NCI-H446 treated with DMSO at 0.1 percent for 48 hours (cell line): ENCODE measurements at places on chromosomes 2 and 18.

GRCh38 chr2:111994042-111994441, 61.0 kb upstream of the TMEM87B start:
- DNase-seq: no peak

GRCh38 chr18:42281124-42281523, 326.1 kb downstream of the PIK3C3 start:
- no peak for DNase-seq

GRCh38 chr2:132883430-132883829, 213.4 kb upstream of the LYPD1 start:
- no peak for DNase-seq

DNA sequence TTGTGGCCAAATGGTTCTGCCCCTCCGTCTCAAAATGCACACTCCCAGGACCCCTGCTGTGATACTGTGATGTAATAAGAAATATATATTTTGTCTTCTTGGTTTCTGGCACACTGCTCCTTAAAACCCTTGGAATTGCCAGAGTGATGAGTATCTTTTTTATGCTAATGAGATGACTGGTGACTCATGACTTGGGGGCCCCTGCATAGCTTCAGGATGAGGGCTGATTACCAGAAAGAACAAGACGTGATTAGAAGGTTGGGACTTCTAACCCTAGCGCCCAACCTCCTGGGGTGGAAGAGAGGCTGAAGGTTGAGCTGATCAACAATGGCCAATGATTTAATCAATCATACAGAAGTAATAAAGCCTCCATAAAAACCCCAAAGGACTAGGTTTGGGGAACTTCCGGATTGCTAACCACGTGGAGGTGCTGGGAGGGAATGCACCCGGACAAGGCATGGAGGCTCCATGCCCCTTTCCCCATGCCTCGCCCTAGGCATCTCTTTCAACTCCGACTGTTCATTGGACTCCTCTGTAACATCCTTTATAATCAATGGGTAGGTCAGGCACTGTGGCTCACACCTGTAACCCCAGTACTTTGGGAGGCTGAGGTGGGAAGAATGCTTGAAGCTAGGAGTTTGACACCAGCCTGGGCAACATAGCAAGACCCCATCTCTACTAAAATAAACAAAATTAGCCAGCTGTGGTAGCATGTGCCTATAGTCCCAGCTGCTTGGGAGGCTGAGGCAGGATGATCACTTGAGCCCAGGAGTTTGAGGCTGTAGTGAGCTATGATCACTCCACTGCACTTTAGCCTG, 89.1 kb downstream of the HS1BP3 start:
- no peak for DNase-seq

DNA sequence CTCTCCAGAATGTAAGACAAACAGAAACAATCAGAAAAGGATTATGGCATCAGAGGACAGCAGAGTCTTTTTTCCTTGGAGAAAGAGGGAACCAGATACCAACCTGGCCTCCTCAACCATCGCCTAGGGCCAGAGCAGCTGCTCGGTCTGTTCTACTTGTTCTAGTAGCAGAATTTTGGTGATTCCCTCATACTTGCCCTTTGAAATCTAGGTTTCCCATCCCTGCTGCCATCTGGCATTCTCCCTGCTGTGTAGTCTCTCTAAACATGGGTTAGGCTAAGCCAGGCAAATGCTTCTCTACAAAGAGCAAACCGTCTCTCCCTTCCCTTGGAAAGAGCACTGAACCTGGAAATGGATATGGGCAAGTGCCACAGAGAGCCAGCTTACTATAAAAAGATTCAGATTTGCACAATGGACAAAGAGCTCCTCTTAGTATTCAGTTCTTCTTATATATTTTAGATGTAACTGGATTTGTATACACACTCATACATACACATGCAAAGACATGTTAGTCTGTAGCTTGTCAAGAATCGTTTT, 208.6 kb upstream of the ST6GAL2 start:
- no peak for DNase-seq

DNA sequence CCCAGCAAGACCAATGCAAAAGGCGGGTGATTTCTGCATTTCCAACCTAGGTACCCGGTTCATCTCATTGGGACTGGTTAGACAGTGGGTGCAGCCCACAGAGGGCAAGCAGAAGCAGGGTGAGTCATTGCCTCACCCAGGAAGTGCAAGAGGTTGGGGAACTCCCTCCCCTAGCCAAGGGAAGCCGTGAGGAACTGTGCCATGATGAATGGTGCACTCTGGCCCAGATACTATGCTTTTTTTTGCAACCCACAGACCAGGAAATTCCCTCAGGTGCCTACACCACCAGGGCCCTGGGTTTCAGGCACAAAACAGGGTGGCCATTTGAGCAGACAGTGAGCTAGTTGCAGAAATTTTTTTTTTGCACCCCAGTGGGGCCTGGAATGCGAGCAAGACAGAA, 662.6 kb upstream of the ACVR2A start:
- DNase-seq: no peak

DNA sequence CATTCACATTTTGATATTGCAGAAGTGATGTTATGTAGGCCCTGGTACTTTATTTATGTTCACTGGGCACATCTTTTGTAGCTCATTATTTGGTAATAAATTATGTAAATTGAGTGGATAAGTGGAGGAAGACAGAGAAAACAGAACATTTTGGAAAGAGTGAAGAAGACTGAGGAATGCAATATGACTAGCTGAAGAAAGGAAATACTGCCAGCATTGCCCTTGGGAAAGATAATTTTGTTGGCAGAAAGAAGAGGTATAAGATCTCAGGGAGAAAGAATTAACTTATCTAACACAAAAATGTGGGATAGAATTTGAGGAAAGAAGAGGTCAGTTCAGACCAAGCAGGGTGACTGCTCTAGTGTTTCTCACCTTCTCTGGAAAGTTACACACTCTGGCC, 118.8 kb downstream of the TTC27 start:
- DNase-seq: no peak

GRCh38 chr2:197978971-197979370, 174.6 kb downstream of the PLCL1 start:
- DNase-seq: no peak

GRCh38 chr2:174328961-174329715, 5.6 kb upstream of the SP9 start:
- DNase-seq: no peak

GRCh38 chr2:32237996-32238395, 26.7 kb downstream of the NLRC4 start:
- no peak for DNase-seq

GRCh38 chr2:70381821-70382220, 80.0 kb upstream of the FAM136A start:
- no peak for DNase-seq

DNA sequence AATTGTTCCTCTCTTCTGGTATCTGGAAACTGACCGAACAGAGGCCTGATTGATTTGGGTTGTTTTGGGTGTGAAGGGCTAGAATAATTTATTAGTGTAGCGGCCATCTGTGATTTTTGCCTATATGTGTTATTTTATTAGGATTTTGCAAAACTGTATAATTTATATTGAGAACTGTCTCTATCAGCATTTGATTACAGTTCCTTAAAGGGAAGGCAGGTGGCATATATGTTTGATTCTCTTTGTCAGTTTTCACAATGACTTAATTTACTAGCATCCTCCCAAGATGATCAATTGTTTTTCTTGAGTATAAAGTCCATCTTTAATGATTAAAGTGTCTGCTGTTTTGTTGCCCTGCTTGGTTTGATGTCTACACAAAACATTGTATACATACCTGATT, 4.5 kb downstream of the NBEAL1 start:
- no peak for DNase-seq

DNA sequence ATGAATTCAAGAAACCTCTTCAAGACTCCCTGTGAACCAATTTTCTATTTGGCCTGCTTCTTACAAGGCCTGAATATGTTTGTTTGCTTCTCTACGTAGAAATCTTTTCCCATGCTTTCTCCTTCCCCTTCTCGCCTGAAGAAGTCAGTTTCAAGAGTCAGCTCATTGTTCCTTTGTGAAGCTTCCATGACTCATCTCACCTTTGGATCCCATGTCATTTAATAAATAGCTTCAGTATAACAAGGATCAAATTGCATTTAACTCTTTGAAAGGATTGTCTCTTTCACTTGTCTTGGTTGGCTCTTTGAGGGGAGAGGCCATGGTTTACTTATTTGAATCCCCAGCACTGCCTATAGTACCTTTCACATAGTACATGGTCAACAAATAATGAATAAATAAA, 28.4 kb downstream of the CPS1 start:
- DNase-seq: no peak

GRCh38 chr2:173054466-173054865, 21.2 kb upstream of the MAP3K20 start:
- no peak for DNase-seq

GRCh38 chr2:130916438-130916705, 79.7 kb downstream of the ARHGEF4 start:
- no peak for DNase-seq

GRCh38 chr2:85429213-85429923, 10.9 kb downstream of the SH2D6 start:
- no peak for DNase-seq
